T-helper 2 cell (primary cell): ENCODE measurements at places on chromosomes 3 and 15.

DNA sequence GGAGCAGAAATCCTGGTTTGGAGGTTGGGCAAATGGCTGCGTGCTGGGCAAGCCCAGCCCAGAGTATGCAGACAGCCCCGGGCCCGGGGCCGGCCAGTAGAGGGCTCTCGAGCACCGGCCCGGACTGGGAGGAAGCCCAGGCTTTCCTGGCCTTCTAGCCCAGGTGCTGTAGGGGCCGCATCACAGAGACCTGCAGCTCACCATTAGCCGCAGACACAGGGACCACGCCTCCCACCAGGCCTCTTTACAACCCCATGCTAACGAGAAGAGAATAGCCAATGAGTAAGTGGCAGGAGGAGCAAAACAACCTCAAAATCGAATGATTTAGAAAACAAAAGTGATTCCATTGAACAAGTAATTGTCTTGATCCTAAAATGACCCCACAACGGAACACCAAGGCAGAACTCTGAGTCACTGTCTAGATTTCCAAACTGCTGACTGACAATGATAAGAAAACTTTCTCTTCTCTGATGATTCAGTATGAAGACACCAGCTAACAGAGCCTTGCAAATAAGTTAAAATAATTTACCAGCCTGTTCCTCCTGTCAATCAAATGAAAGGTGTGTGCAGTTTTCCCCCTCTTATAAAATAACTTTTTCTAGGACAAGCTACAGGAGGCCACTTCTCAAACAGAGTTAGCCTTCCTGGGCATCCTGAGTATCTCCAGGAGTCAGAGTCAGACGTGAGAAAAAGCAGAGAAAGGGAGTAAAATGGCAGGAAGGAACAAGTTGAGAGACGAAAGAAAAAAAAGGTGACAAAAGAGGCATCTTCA lies 102.2 kb downstream of the DGKG start:
- DNase-seq, result peak; percentile 53

DNA sequence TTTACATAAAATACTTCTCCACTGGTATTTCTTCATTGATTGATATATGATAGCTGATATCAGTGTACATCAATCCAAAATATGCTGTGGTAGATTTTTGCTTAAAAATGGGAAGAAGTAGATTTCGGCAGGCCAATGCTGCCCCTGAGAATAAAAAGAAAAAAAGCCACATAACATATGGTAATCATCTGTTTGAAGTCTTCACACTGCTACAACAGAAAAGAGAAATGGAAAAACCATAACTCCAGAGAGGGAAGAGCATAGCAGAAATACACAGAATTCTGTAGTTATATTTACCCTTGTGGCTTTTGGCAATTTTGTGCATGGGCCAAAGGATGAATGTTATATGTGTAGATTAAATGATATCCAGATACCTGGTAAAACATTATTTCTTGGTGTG lies 143.1 kb upstream of the KCNMB2 start:
- DNase-seq, result no peak

DNA sequence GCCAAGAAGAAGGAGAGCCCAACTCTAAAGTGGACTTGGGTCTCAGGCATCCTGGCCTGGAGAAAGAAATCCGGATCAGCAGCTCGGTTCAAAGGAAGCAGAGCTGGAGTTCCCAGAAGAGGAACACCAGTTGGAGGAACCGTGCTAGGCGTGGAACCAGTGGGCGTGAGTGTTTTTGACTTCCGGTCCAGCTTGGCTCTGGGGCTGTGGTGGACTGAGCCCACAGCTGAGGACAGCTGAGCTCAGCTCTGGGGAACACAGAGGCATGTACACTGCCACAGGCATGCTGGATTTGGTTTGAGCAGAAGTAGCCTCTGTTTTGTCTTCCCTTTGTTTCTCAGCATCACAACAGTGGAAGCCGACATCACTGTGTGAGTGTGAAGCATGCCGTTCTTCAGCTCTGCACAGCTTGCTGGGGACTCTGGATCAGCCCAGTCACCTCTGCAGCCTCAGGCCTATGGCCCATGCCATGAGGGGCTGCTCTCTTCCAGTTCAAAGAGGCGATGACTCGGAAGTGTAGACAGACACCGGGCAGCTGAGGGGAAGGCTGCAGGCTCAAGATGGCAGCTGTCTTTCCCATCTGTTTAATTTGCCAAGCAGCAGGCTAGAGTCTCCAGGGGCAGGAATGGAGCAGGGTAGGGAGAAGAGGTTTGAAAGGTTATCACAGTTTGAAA lies 185.8 kb upstream of the UBE3A start:
- no peak for DNase-seq

DNA sequence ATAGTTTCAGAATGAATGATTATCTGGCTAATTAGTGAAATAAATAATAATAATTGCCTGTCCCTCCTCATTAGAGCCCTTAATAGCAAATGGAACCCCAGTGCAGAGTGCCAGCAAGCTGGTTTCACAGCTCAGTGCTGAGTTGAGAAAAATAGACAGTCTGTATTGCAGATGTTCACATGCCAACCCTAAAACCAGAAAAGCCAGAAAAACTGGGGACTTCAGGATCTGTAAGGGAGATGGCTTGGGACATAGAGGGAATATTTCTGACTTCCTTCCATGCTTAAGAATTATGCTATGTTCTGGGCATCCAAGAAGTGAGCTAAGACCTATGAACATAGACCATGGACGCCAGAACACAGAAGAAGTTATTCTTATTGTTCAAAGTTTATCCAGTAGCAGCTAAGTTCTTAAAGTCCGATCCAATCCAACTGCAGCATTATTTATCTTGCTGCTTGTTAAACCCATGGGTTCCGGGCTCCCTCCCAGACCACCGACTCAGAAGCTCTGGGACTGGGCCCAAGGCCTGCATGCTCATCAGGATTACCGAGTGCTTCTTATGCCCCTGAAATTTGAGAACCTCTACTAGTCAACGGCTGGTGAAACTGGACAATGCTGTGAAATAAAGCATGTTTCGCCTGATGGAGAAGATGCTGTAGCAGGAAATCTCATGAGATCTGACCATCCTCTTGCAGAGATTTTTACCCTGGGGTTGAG lies 158.3 kb downstream of the FOXB1 start:
- no peak for DNase-seq

GRCh38 chr3:186182850-186183249 lies 74.0 kb upstream of the ETV5 start:
- no peak for DNase-seq

- DNase-seq, result peak; percentile 53
Measured at GRCh38 chr15:81410318-81410753, 36.3 kb upstream of the TMC3 start.

DNA sequence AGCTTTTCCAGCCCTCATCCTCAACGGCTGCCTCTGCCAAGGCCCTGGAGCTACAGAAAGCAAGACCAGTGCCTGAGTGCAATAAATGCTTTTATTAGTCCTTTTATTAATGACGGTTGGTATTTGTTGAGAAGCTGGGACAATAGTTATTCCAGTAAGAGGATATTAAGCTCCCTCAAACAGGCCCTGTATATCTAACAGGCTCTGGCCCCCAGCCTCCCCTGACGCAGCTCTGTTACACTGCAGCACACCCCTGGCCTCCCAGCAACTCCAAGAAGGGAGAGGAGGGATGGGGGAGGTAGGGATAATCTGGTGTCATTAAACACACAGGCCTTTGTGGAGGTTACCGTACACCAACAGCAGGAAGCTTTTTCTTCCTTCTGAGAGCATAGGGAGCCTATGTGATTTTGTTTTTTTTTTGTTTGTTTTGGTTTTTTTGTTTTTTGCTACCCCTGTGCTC lies 30.8 kb upstream of the MAGEF1 start:
- no peak for DNase-seq

- no peak for DNase-seq
Measured at GRCh38 chr15:59721411-59721810, 32.3 kb upstream of the BNIP2 start.

DNA sequence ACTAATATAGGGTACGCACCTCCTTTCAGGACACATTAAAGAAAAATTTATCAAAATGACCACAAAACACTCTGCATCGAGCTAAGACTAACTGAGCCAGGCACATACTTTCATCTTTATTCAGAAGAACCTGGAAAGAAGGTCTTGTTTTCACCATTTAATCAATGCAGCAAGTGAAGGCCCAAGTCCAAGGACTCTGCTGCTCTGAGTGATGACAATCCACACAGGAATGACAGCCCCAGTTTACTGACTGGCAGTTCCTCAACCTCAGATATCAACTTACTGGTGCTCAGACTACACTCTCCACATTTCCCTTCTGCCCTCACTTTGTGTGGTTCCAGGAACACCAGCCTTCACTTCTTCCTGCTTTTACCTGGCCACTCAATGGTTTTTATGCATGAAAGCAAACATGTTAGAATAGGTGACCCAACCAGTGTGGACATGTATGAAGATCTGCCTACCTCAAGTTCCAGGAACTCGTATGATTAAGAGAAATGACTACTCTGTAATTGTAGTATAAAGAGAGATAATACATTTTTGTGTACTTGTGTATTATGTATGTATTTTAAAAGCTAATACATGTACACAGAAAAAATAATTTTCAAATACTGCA lies 29.1 kb upstream of the RASA2 start:
- no peak for DNase-seq

DNA sequence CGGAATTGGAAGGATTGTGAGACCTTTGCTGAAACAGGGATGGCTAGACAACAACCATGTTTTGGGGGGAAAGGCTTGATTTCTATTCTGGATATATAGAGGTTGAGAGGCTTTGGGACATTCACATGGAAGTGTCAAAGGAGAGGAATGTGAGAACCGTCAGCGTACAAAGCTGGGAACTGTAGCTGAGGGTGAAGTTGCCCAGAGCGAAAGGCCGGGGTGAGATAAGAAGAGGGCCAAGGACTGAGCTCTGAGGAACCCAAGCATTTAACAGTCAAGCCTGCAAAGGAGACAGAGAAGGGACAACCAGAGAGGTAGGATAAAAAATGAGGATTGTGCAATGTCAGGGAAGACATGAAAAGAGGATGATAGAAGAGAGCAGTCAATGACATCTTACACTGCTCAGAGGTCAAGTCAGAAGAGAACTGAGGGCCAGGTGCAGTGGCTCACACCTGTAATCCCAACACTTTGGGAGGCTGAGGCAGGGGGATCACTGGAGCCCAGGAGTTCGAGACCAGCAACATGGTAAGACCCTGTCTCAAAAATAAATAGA lies 41.5 kb upstream of the RAF1 start:
- DNase-seq, result no peak

GRCh38 chr3:46670891-46671427 lies 22.5 kb downstream of the ALS2CL start:
- no peak for DNase-seq

GRCh38 chr3:56621681-56622080 lies 61.4 kb downstream of the TASOR start:
- no peak for DNase-seq

DNA sequence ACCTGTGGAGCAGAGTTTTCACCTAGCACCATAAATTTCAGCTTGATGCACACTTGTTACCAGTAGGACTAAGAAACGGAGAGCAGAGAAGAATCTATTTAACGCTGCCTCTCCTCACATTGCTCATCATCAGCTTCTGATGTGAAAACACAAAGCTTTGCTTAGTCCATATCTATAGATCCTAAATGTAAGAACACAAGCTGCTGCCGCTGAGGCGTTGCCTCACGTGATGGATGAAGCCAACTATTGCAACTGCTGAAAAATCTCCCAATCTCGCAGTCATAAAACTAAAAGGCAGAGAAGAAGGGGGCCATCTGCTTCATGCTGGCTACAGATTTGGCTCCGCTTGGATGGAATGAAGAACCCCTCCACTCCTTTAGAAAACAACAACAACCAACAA lies 42.7 kb downstream of the CADPS start:
- DNase-seq, result no peak
